Amniotic epithelial cell (primary cell): ENCODE measurements at places on chromosomes 5 and 9.
A peak's percentile ranks its signal among the peaks of the same experiment; 100 is the strongest.

DNA sequence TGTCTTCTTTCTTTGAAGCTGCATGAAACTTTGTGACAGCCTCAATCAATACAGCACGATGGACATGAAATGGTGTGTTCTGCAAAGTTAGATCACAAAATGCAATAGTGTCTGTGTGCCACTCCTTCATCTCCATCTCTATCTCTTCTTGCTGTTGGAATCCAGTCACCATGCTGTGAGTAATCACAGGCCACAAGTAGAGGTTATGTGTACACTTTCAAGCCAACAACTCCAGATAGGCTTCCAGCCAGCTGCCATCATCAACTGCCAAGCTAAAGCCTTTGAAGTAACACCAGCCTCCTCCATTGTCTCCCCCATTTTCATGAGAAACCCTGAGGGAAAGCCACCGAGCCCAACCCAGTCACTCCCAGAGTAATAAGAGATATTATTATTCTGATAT, 360.6 kb downstream of the PTPRD start:
- DNase-seq, result peak; percentile 89

DNA sequence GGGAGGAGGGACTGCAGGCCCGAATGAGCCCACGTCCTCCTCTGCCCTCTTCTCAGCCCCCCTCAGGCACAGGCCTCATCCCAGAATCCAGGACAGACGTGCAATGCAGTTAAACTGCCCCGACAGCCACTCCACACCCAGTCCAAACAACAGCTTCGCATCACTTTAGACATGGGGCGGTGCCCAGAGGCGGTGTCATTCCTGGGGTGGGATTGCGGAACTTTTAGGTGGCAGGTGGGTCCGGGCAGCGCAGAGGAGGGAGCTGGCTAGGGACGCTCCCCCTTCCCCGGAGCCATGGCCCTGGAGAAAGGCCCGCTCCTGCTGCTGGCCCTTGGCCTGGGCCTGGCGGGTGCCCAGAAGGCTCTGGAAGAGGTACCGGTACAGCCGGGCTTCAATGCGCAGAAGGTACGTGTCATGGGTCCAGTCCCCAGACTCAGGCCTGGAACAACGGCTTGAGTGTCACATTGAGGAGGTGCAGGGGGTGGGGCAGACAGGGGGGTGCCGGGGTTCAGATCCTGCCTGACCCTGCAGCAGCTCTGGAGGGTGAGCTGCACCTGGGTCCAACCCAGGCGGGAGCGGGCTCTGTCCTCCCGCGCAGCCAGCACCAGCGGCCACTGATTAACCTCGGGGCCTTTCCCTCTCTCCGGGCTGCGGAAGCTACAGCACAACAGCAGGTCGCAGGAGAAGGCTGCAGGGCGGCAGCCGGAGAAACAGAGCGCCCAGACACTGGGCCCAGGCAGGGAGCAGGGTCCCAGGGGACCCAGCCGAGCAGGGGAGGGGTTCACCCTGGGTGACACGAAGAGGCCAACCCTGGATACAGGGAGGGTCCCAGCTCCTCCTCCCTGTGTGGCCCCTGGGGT, 25.2 kb downstream of the GLT6D1 start:
- no peak for DNase-seq

GRCh38 chr9:98867103-98867428, 59.6 kb downstream of the GALNT12 start:
- DNase-seq, result no peak

GRCh38 chr9:21023861-21024260, 7.6 kb downstream of the HACD4 start:
- no peak for DNase-seq

DNA sequence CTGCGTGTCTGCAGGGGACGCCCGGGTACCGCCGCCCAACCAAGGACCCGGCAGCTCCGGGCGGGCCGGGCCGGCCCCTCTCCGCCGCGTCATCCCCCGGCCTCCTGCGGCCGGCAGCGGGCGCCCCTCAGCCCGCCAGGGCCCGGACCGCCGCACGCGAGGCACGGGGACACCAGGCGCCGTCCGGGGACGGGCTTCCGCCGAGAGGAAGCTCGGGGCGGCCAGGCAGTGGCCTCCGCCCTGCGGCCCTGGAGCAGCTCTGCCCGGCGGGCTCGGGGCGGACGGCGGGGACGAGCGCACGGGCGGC, 373 bp downstream of the FBXW5 start:
- peak; percentile 29 for DNase-seq

GRCh38 chr5:132480042-132480441, 10.5 kb downstream of the IRF1 start:
- DNase-seq, result no peak

- peak; percentile 86 for DNase-seq
These were observed 60.1 kb downstream of the PTPDC1 start for GRCh38 chr9:94144394-94144793.

DNA sequence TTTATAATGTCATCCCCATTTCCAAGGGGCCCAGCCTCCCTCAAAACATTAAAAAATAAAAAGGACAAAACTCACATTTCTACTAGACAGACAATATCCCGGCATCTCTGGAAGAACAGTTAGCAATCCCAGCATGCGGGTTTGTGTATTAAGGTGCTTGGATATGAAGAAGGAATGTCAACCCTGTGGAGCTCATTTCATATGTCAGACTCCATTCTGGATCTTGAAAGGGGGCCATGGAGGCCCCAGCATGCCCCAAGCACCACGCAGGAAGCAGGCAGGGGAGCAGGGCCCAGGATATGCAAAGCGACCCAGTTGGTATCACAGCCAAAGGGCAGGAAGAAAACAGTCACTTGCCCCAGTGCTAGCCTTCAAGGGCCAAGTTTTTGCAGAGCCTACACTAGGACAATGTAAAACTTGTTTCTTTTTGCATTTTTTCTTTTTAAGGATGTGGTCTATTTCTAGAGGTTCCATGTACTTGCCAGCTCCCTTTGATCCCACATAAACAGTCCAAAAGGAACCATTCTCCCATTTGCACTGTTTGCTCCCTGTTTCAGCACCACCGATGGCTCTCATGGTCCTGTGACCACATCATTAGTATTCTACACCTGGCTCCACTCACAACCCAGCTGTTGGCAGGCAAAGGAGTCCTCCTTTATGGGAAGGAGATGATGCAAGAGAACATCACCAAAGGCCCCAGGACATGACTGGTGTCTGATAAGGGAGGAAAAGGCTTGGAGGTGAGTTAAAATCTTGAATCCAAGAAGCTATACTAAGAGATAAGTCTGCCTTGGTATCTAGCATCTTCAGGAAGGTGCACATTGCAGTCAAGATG, 58.3 kb downstream of the FGF1 start:
- peak; percentile 65 for DNase-seq

DNA sequence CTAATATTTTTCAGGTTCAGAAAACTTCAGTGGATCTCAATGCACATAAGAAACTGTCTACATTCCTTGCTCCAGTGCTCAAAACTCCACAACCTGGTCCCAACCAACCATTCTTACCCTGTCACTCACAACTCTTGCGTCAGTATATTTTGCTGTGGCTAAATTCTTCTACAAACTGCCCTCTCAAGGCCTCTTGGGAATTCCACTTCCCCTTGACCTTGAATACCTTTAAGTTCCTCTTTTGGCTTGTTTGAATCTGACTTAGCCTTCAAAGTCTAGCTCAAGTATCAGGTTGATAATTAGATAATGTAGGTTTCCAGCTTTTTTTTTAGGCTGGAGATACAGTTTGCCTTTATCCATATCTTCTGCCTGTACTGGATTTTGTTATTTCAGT, 128.3 kb downstream of the SLF1 start:
- peak; percentile 33 for DNase-seq

- DNase-seq, result peak; percentile 32
These were observed 31.7 kb downstream of the ZDHHC21 start for GRCh38 chr9:14661421-14662059.

- no peak for DNase-seq
These were observed 327.0 kb upstream of the TNC start for GRCh38 chr9:115444959-115445358.

- DNase-seq, result no peak
These were observed 74.0 kb upstream of the SMIM23 start for GRCh38 chr5:171711571-171711970.

DNA sequence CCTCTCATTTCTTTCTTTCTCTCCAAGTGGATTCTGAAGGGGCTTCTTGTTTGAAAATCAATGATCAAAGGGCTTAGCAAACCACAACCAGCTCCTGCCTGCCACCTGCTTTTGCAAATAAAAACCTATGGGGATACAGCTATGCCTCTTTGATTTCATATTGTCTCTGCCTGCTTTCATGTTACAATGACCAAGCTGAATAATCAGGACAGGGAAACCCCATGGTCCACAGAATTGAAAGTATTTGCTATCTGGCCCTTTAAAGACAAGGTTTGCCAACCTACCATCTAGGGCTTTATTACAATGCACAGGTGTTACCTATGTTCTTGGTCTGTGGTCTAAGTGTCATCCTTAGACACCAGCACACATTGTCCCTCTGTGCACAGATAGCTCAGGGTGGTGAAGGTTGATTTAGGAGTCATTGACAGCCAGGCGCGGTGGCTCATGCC, 28.8 kb upstream of the PLIN2 start:
- no peak for DNase-seq

DNA sequence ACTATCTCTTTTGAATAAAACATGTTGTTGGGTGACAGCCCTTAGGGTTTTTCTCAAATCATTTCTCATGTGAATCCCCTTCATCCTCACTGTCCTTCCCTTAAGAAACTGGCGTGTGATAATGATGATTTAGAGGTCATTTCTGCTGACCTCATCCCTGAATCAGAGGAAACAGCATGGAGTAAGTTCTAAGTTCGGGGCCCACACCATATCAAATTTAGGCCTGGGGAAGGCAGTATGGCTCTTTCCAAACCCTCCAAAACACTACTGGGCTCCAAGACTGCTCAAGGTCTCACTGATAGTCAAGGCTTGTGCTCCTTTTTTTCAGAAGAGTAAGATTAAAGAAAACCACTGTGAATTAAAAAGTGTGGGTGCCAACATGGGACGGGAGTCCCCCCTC, 872 bp upstream of the SMIM3 start:
- peak; percentile 57 for DNase-seq

- DNase-seq, result no peak
These were observed 176.2 kb downstream of the COL23A1 start for GRCh38 chr5:178413988-178414387.

DNA sequence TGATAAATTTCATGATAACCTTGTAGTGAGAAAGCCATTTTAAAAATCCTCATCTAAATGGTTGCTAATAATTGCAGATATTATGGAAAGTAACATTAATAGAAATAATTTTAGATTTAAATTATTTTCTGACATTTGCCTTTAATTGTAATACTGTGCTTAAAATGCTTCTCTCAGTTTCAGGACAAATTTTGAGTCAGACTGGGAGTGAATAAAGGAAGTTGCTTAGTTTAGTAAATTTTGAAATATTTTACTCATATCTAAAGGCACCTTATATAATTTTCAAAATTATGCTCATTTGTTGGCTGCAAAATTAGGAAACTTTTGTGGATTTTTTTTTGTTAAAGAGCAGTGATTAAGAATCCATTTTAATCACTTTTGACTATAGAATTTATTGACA, 93.8 kb downstream of the CSNK1G3 start:
- DNase-seq, result no peak

DNA sequence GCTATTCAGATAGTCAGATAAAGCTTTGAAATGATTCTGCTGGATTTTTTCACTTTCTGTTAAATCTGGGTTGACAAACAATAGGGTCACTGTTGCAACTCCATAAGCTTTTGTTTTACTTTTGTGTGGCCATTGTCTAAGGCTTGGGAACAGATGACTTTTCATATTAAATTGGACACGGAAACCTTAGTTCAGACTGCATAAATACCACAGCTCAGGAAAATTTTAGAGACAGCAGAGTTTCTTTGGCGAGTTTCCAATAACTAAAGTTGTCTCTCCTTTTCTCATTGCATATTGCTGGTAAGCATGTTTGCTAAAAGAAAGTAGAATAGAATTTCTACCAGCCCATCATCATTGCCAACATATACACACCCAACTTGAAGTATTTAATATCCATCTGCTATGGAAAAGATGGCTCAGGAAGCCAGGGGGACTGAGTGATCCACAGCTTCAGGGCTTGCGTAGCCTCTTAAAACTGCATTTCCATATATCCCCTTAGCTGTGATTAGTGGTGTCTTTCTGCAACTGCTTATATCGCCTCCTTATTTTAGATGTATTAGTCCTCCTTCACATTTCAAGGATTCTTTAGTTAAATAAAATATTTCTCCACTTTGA, 168.2 kb downstream of the ARHGAP26 start:
- no peak for DNase-seq

DNA sequence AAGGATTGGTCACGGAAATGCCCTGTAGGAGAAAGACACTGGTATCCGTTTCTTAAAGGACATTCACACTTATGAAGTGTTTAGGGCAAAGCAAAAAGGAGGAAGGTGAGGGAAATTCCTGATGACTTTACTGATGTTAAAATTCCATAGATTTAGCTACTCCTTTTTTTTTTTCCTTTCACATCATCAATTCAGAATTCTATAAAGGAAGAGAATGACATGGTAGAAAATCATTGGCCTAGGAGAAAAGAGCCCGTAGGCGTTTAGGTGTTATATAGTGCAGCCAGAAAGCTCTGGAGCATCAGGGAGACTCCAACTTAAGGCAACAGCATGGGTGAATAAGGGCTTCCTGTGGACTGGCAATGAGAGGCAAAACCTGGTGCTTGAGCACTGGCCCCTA, at the start of gene TSLP:
Gene TSLP (plus strand): TSS at position 301 of the 400 bp plus-strand sequence. CDS start 178 bp downstream, outside the sequence.
- no peak for DNase-seq

DNA sequence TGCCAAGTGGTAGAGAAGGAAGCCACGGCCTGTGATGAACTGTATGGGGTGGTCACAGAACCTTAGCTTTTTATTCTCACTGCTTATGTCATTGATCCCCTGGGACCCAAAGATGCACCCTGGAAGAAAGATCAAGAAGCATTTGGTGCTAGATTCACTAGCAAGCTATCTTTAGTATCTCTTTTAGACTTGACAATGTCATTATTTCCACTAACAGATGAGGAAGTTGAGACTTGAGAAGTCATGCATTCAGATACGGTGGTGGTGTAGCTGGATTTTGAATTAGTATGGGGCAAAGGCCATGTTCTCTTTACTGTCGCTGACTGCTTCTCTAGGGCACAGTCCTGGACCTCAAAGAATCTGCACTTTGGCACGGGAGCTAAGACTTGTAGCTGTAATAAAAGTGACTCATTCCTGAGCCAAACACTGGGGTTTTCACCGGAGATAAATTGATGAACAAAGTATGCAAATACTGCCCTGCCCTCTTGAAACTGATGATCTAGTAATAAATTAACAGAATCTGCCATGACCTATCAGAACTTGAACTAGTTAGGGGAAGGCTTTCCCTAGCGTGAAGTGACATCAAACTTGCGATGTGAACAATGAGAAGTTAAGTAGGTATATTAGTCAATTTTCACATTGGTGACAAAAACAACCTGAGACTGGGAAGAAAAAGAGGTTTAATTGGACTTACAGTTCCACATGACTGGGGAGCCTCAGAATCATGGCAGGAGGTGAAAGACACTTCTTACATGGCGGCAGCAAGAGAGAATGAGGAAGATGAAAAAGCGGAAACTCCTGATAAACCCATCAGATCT, 5.4 kb downstream of the GDA start:
- DNase-seq, result no peak

DNA sequence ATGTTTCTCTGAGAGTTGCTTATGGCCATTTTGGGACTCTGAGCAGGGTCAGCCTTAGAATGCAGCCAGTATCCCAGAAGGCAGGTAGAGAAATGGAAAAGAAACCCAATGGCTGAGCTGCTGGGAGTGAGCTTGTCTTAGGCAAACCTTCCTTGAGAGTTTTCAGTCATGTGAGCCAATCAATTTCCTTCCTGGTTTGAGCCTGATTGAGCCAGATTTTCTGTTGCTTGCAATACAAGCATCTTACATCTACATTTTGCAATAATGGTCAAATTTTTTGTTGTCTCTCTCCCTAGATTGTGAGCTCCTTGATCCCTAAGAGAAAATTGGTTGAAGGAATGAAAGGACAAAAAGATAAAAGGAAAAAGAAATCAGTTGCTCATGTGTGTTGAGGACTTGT, 155.3 kb downstream of the SNX18 start:
- DNase-seq, result no peak

- no peak for DNase-seq
These were observed 147.3 kb upstream of the HMHB1 start for GRCh38 chr5:143664623-143665022.
